Vagina (tissue), 2 donors: ENCODE measurements at places on chromosomes 1 and 21. TPM values are rescaled to one million over a fixed set of nuclear protein-coding genes. Genes with fewer than 3 reads are reported as not detected.

DNA sequence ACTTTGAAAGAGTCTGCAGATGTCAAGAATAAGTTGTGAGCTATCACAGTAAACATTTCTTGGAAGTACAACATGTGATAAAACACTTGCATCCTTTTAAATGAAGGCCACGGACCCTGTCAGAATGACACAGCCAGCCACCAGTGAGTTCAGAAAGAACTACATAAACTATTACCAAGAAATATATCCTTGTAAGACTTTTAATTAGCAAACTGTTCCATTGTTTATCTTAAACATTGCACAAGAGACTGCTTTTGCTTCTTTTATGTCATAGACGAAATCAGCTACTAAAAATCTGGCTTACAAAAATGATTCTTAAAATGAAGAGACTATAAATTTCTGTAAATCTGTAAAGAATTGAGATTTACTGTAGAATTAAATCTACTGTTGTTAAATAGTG, 17.9 kb downstream of the LRRC7 start:
- DNase-seq, result no peak

DNA sequence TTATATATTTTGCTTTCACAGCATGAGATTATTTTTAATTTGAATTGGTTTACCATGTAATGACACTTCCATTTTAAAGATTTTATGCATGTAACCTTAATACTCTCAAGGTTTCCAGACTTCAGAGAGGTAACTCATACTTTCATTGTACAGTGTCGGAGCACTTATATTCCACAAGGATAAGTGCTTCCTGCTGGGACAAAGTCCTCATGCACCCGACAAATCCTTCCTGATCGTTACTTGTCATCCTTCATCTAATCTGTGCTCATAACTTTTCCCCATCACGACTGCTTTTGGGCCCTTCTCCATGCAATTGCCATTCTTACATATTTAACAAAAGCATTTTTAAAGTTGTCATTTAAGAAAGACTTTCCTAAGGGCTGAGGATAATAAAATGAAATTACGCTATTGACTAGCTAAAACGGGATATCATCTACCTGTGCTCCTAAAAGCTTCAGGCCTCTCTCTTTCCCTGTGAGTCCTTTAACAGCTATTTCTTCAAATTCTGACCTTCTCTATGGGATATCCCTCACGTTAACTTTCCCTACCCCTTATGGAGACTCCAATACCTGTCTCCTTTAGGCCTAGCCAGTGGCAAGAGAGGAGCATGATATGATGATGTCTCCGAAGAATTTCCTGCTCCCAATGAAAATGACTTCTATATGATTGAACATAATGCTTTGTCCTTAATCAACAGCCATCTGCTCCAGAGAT, 59.3 kb downstream of the NCAM2 start:
- no peak for DNase-seq

- no peak for DNase-seq
Measured at GRCh38 chr1:244241438-244241837, 190.4 kb downstream of the ZBTB18 start.

DNA sequence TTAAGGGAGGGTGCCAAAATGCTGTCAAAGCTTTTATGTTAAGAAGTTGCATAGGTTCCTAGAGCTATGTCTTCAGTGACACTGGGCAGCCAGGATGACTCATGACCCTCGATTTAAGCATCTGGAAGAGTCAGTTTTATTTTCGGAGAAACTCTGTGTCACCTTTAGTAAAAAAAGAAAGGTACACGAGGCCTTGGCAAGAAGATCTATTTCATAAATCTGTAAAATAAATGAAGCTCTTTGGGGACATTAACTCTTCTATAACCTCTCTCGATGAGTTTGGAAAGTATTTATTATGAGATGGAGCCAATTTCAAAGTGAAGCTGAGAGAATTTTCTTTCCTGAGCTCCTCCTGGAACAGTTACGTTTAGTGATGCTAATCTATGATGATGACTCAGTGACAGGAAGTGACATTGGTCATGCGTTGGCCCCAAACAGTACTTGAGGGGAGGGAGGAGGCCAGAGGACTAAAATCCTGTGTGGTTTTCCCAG, 156.5 kb downstream of the HLX start:
- DNase-seq, result no peak

GRCh38 chr1:203197625-203198024, 11.1 kb upstream of the CHI3L1 start:
- DNase-seq, result no peak

- no peak for DNase-seq
Measured at GRCh38 chr1:9676815-9677393, 25.4 kb downstream of the PIK3CD start.

DNA sequence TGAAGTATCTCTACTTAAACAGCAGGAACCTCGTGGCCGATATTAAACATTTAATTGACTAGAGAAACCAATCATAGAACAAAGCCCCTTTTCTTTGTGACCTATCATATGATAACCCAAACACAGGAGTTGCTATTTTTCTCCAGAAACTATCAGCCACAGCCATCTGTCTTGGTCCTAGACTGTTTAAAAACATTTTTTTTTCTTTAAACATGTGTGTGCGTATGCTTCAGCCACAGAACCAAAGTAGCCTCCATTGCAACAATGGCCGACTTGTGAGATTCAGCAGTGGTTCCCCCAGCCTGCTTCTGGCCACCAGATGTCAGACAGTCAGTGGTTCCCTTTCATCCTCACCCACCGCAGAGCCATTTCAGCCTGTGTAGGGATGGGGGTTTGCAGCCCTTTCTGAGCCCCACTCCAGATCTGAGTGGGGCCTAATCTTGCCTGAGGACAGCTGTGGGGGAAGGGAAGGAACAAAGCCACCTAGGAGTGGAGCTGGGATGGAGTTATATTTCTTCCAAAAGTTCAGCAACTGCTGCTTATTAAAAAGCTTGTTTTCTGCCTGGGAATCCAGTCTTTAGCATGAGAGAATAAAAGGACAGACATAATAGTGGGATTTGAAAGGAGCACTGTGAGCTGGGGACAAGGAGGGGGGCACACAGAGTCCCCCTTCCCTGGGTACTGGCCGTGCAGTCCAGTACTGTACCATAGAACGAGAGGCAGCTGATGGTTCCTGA, 11.7 kb upstream of the IGSF3 start:
- no peak for DNase-seq

DNA sequence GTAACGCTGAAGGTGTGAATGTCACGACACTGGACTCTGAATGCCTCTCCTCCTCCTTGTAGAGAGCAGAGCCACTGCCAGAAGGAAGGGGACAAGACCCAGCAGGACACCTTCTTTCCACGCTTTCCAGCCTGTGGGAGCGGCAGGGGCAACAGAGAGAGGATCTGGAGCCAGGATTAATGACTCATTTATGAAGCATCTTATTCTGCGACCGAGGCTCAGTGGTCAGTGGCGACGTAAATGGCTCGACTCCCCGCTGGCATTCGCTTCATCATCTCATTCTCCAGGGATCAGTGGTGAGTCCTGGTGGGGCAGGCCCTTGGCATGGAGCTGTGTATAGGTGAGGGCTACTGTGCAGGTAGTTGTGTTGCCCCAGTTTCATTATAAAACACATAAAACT, 4.6 kb downstream of the SLC37A1 start:
- no peak for DNase-seq

DNA sequence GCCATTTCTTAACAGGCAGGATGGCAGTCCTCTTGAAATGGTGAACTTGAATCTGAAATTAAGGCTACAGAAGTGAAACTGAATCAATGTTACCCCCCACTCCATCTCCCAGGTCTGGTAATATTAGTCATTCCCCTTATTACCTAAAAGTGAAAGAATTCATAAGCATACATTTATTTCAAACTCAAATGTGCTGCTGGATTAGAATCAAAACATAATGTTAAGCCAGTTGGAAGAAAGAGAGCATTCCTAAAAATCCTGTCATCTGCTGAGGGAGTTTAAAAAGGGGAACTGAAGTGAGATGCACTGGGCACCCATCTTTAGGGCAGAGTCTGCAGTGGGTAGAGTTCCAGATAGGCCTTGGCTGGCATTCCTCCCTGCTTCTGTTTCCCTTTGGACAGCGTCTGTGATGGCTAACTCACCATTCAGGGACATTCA, 17.4 kb downstream of the KIAA0319L start:
- no peak for DNase-seq

- no peak for DNase-seq
Measured at GRCh38 chr1:105138458-105138893, 1388.8 kb downstream of the AMY1C start.

DNA sequence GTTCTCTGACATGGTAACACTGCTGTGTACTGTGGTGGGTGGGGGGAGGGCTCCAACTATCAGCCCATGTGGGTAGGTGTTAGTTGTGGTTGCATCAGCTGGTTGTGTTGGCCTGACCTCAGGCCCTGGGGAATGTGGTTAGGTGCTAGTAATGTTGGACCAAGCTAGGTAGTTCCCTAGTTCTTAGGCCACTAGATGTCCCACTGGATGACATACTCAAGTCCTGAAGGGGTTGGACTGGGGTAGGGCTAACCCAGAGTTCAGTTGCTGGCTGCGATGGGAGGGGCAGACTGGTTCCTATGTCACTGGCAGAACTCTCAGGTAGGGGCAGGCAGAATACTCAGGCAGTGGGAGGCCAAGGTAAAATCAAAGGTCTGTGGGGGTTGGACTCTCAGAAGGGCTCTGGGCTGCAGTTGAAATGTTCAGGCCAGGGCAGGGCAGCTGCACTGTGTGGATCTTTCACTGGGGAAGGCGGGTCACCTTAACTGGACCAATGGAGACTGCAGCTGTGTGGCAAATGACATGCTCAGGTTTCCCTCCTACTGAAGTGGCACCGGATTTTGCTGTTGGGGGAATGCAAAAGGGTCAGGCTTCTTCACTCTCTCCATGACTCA, 870.7 kb downstream of the LRRIQ3 start:
- no peak for DNase-seq

- no peak for DNase-seq
Measured at GRCh38 chr1:92989936-92990583, 28.8 kb upstream of the DIPK1A start.

- no peak for DNase-seq
Measured at GRCh38 chr21:44051462-44051941, 39.4 kb downstream of the TRAPPC10 start.

DNA sequence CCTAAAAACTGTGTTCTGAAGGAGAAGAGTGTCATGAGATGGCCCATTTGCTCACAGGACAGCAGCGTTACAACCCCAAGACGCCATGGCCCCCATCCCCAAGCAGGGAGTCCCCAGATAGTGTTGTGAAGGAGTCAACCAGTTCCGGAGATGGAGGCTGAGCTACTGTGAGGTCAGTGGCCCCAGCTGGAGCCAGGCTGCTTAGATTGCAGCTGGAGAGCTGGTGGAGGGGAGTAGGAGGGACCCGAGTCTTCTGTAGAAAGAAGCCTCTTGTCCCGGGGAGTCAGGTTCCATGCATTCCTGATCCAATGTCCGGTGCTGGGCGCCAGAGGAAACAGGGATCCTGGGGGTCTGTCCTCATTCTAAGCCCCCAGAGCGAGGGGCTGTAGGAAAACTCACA, 93.5 kb upstream of the SIM2 start:
- no peak for DNase-seq

GRCh38 chr1:66944330-66945274, 19.8 kb downstream of the MIER1 start:
- no peak for DNase-seq

- no peak for DNase-seq
Measured at GRCh38 chr1:115929881-115930280, 46.4 kb upstream of the SLC22A15 start.

DNA sequence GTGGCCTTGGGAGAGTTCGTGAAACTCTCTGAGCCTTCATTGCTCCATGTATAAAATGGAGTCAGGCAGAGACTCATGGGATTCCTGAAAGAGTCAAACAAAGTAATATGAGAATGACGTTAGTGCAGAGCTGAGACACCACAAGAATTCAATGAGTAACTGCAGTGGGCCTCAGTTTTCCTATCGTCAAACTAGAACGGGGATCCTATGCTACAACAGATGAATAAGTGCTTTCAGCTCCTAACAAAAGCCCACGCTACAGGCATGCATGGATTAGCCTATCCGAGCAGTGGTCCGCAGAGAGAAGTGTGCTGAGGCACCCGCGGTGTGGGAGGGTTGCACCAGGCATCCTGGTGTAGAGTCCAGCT, 124.7 kb downstream of the SYF2 start:
- DNase-seq, result no peak

GRCh38 chr1:43527111-43527878, 3.4 kb upstream of the PTPRF start:
- no peak for DNase-seq

- DNase-seq, result no peak
Measured at GRCh38 chr21:45713613-45714012, 70.1 kb downstream of the PCBP3 start.

GRCh38 chr21:29182691-29183092, 52.2 kb downstream of the MAP3K7CL start:
- no peak for DNase-seq

DNA sequence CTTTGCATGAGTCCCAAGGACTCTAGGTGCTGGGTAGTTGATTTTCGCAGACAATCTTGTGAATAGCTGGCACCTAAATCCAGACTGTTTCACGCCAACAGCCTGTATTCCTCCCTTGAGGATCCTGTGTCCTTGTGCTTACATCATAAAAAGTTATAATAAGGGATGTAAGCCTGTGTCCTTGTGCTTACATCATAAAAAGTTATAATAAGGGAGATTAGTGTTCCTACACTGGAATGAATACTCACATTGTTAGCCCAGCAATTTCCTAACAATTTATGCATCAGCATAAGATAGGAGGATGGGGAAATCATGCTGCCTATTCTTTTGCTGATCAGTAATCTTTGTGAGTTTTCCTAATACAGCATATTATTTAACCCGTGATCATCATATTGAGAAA, 4.0 kb upstream of the HSD3B2 start:
- no peak for DNase-seq

GRCh38 chr1:165524639-165525285, 19.0 kb upstream of the LRRC52 start:
- no peak for DNase-seq

DNA sequence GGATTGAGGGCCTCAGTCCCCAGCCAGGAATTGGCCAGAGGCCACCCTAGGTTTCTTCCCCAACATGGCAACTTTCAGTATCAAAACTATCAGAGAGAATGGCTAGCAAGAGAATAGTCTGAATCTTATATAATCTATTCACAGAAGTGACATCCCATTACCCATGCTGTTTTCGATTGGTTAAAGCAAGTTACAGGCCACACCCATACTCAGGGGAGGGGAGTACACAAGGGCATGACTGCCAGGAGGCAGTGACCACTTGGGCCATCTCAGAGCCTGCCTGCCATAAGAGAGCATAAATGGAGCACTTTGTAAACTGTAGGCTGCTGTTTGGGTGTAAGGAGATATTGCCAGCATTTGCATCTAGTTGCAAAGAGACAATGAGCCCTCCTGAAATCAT, 65.4 kb downstream of the FAM163A start:
- DNase-seq, result no peak

VSIG8 gene
- not detected for total RNA-seq

TNFRSF4 gene
- not detected for total RNA-seq

PLPP3 gene
- total RNA-seq, result 236 TPM

GOLT1A gene
- total RNA-seq, result not detected

RNF2 gene
- total RNA-seq, result 15.7 TPM

ESPN gene
- 77.1 TPM for total RNA-seq

GCSAML gene
- not detected for total RNA-seq

OPRD1 gene
- total RNA-seq, result 2.2 TPM

C1orf116 gene
- total RNA-seq, result 11.8 TPM

CELA2A gene
- not detected for total RNA-seq

SPRR2F gene
- 2.5 TPM for total RNA-seq

RORC gene
- total RNA-seq, result 8.1 TPM

PPIAL4G gene
- total RNA-seq, result not detected

CFAP141 gene
- total RNA-seq, result not detected

METTL13 gene
- total RNA-seq, result 15.5 TPM
